ENCODE measurements at places on chromosomes 3 and 15.
A peak's percentile ranks its signal among the peaks of the same experiment; 100 is the strongest.

DNA sequence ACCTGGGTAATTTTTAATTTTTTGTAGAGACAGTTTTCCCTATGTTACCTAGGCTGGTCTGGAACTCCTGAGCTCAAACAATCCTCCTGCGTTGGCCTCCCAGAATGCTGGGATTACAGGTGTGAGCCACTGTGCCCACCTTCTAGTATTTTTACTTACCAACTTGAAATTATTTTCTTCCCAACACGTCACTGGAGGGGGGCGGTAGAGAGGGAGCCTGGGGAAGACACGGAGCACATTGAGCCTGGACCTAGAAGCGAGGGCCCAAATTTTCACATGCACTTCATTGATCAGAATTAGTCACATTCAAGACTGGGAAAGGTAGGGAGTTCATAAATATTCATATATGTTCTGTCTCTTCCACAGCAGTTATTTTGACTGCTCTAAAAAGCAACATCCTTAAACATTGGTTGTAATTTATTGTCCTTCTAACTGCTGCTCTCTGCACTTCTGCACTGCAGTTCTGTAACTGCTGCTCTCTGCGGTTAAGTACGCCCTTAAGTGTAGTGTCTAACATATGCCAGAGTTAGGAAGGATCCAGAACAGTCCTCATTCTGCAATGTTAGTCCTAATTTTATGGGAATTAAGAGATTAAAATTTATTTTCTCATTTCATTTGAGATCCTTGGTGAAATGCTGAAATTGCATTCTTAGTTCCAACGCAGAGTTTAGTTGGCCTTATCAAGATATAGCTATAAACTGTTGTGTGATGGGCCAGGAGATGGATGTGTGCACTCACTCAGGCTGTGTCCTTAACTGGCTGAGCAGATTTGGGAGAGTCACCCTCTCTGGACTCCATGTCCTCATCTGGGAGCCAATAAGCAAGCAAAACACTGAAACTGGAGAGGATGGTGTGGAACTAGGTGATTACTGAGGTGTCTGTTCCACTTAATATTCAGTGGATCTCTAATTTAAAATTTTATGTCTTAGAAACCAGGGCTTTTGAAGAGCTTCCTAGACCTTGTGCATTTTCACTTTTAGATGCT, 98.2 kb downstream of the STRIT1 start:
- no peak for DNase-seq

DNA sequence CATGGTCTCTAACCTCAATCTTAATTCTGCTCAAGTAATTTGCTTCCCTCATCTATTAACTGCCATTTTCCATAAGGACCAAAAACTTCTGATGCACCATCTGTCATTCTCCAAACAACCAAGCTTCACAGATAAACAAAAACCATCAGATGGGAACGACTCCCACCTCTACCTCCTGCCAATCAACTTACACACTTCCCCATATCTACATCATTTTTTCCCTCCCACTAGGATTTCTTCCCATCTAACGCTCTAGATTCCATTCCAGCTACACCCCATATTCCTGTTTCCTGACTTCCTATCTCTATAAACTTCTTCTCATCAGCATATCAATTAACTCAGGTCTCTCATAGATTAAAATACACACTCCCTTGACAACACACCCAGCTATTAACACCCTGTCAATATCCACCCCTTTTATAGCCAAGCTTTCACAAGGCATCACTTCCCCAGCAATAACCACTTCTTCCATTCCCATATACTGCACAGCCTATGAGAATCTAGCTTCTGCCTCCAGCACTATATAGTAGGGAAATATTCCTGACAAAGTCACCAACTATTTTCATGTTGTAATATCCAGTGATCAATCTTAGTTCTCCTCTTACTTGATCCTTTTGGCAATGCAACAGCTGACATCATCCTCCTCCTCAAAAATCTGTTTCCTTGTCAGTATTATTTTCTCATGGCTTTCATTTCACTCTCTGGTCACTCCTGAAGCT, 39.2 kb downstream of the SNX4 start:
- DNase-seq = no peak

DNA sequence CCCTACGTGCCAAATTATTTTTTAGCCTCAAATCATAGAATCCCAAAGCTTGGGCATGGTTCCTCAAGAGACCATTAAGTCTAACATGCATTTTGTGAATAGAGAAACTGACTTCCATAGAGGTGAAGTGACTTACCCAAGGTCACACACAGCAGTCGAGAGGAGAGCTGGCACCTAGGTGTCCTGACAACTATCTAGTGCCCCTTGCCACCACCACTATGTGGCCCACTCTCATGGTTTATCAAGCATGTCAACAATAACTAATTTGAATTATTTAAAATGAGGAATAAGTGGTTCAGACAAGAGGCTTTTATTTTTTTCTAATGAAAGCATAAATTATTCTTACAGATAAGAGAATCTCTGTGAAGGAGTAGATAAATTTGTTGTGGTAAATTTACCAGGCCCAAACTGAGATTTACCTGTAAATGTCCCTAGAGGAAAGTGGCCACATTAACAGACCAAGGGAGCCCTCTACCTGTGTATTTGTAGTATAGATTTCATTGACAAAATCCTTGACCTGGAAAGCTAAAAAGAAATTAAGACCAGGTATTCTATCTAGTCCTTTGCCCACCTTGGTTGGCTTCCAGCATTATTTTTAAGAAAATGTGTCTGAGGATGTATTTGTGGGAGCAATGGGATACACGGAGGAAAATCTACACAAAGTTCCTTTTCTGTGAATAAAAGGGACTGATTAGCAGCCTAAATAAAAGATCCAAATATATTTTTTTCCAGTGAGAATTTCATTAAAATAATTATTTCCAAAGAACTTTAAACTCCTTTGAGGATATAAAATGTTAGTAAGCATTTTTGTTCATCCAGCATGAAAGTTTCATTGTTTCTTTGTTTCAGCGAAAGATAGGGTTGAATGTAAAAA, 49.1 kb downstream of the IQCH start:
- peak; percentile 3 for DNase-seq

GRCh38 chr3:9129365-9129764, 120.1 kb downstream of the SRGAP3 start:
- DNase-seq = no peak

DNA sequence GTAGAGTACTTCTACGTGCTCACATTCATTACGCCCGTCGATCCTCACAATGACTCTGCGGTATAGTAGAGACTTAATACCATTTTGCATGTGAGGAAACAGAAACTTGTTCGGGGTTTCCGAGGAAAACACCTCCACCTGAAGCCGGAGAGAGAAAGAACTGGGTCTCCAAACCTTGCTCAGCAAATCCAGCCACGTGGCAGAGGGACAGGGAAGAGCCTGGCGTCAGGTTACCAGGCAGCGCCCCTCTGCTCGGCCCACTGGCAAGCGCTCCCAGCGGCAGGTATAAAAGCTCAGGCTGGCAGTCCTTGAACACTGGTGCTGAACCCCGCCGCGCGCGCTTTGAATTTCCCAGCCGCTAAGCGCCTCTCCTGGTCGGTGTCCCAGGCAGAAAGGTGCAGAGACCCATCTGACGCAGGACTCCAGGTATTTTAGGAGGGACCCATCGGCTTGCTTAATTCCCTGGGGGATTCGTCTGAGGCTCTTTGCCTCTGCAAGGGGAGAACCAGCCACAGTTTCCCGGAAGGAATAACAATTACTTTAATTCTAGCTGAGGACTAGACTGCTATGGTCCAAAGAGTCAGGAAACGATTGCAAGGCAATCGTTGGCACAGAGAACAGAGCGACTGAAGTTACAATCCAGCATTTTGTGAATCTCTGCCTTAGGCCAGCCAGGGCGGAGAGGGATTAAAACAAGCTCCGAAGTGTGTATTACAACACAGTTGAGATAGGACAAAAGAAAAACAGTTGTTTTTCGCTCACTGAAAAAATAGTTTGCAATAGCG, at the start of gene C2CD4A:
C2CD4A (plus strand) TSS at position 315 of the 785 bp plus-strand sequence. CDS start 637 bp downstream, outside the sequence.
- peak; percentile 62 for DNase-seq

DNA sequence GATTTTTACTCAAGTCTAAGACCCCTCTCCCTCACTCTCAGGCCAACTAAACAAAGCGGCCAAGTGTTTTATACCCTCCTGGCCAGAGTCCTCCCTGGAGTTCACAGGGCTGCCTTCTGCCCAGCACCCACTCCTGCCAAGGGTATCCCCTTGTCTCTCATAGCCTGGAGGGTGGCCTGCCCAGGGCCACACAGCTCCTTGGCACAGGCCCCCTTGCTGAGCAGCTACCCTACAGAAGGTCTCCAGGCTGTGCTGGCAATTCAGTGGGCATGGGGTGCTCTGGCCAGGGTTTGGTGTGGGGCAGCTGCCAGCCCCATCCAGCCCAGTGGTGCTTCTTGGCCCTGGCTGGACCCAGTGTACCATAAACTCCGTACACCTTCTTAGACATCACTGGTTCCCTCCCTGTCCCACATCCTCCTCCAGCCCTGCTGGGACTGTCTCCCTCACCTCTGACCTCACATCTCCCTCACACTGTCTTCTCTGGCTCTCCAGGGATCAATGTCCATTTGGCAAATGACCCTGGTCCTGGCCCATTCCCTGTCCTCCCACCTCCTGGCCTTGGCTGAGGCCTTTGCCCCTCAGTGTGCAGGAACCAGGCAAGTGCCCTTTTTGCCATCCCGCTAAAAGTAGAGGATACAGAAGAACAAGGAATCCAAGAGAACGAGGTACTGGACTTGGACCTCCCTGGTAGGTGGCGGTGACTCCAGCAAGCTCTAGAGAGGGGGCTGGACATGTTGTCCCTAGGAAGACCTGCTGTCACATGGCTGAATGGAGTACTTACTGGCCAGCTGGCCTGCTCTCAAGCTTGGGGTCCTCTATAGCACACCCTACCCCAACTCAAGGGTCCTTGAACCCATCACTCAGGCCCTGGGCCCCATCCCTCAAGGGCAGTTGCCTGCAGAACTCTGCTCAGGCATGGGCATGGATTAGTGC, 50.0 kb upstream of the TRPM1 start:
- DNase-seq = no peak

GRCh38 chr3:161694682-161695564, 198.3 kb downstream of the OTOL1 start:
- no peak for DNase-seq

DNA sequence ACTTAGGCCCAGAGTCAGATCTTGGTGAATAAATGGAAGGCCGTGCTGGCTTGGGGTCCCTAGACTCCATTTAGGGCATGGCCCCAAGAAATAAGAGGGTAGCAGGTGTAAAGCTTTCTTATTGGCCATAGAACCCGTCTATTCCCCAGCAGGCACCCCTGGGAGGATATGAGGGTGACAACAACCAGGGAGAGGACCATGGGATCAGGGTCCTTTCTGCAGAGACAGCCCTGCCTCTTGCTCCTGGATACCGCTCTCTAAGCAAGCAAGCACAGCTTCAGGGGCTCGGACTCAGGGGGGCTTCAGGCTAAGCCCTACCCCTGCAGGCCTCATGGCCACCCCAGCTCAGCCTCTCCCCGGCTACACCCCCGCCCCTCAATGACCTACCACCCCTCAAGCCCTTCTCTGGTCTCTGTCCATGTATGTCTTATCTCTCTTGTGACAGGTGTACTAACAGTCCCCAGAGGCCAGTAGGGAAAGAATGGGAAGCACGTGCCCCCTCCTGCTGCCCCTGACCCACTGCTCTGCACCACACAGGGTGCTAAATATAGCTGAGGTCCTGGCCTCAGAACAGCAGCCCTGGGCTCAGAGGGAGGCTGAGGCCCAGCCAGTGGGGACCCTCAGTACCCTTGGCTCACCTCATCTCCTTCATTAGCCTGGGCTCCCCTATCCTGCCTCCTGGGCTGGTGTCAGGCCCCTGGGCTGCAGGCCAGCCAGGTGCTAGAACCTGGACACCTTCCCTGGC, 1.9 kb downstream of the XIRP1 start:
- no peak for DNase-seq

GRCh38 chr3:14548321-14548729, 8.2 kb upstream of the GRIP2 start:
- peak; percentile 39 for DNase-seq

DNA sequence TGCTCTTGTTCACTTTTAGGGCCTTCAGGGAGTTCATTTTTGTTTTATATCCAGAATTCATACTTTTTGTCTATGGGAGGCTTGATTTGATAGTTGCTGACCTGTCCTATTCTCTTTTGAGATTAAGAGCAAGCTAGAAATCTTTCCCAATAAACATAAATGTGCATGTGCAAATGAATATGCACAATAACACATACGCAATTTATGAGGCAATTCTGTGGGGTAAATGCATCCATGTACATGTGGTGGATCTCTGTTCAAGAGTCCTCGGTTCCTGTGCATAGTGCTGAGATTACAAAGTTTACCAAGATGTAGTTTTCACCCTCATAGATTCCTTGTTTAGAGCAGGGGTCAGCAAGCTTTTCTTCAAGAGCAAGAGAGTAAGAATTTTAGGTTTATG, 640.7 kb downstream of the EDEM1 start:
- DNase-seq = no peak

- DNase-seq = no peak
These were observed 602.8 kb downstream of the FOXP1 start for GRCh38 chr3:70980646-70981170.

GRCh38 chr3:29594261-29594660, 313.4 kb downstream of the RBMS3 start:
- no peak for DNase-seq

- no peak for DNase-seq
These were observed 27.1 kb downstream of the CDV3 start for GRCh38 chr3:133600572-133601081.

GRCh38 chr3:143218166-143218835, 98.7 kb downstream of the CHST2 start:
- DNase-seq = no peak

DNA sequence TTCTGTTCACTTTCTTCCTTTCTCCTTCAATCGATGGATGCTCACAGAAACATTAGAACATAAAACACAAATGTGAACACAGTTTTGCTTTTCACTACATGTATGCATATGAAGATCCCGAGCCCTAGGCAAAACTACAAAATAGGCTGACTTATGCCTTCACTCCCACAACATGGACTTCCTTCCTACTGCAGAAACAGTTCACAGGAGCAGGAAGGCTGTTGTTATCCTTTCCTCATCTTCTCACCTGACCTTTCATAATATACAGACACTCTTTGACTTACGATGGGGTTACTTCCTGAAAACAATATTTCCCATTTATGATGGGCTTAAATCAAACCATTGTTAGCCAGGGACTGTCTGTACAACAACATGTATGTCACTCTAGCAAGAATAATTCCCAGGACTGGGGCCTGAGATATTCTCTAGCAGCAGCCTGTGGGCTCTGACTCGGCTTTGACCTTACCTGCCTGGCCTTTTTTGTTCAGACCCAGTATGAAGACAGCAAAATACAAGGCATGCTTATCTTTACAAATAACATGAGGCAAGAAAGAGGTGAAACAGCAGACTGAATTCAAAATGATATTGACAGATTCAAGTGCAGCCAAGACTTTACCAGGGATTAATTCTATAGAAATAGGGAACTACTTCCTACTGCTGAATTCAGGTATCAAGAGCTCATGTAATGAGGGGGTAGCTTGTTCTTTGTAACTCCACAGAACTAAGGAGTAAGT, 51.8 kb upstream of the PLXND1 start:
- DNase-seq = no peak

GRCh38 chr15:77544162-77544561, 88.5 kb downstream of the LINGO1 start:
- DNase-seq = no peak

- DNase-seq = no peak
These were observed 6.8 kb downstream of the RAB6B start for GRCh38 chr3:133888726-133889340.

- DNase-seq = no peak
These were observed 1.2 kb downstream of the UROC1 start for GRCh38 chr3:126516152-126516935.

- no peak for DNase-seq
These were observed 15.4 kb upstream of the APEH start for GRCh38 chr3:49658711-49659110.
